ENCODE measurements at places on chromosomes 3 and 15.

- H3K4me1 ChIP-seq = peaks cover 27% of the 10 kb centered on the region
- H3K27me3 ChIP-seq = peaks cover 8% of the 10 kb centered on the region
- no peak for DNase-seq
These were observed 93.0 kb upstream of the LPP start for GRCh38 chr3:188060840-188061544.

DNA sequence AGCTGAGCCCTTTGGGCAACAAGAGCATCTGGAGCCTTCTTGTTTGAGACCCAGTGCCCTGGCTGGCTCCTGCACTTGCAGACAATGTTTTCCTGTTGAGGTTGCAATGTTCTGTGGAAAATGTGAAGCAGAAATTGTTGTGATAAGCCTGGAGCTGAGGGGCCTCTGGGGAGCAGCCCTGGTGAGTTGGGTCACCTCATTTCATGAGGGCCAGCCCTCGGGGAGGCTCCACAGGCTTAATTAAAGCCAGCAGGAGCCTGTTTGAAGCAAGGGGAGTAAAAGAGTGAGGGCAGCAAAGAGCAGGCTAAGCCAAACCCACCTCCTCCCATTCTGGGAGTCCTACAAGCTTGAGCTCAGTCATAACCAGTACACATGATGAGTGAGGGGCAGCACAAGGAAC is 154.3 kb downstream of the ALDH1A2 start:
- H3K36me3 ChIP-seq = no peaks in the 10 kb centered on the region
- H3K4me1 ChIP-seq = peaks cover 2% of the 10 kb centered on the region
- DNase-seq = no peak
- no peak overlapping the region for H3K4me3 ChIP-seq

DNA sequence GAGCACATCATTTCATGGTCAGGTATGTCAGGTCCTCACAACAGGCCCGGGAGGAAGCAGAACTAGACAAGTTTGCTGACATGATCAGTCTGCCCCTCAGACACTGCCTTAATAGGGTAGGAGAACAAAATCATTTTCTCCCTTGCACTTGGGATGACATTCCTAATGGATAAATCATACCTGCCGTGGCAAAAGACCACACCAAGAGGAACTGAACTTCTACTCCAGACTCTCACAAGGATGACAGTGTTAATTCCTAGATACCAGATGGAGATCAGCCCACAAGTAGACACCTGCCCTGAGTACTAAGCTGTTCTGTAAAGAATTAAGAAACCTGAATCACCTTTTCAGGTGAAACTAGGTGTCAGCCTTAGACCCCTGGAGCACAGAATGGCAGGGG is 19.5 kb downstream of the SIAH2 start:
- no peak overlapping the region for H3K4me3 ChIP-seq
- H3K36me3 ChIP-seq = peaks cover 6% of the 10 kb centered on the region
- H3K27ac ChIP-seq = no peak overlapping the region
- no peak for DNase-seq
- H3K27me3 ChIP-seq = no peaks in the 10 kb centered on the region
- peaks cover 14% of the 10 kb centered on the region for H3K4me1 ChIP-seq

- no peaks in the 10 kb centered on the region for H3K27me3 ChIP-seq
- no peak overlapping the region for H3K4me3 ChIP-seq
- no peak overlapping the region for H3K27ac ChIP-seq
- H3K36me3 ChIP-seq = no peaks in the 10 kb centered on the region
- no peak for DNase-seq
These were observed 1013.6 kb downstream of the ROBO1 start for GRCh38 chr3:78754066-78754743.

DNA sequence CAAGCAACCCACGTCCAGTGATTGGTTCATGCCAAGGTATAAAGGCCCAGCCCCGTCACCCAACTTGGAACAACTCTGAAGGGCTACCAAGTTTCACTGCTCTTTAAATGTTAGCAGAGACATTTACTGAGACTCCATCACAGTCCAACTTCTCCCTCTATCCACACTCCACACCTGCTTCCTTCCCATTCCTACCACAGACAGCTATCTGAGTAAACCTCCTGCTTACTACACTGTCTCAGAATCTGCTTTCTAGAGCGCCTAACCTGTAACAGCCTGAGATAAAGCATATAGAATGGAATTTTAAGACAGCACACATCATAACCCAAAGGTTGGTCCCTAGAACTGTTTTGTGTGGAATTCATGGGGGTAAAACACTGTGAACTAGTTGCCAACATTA is 106.5 kb downstream of the THRB start:
- no peak for DNase-seq
- no peak overlapping the region for H3K4me3 ChIP-seq
- no peaks in the 10 kb centered on the region for H3K36me3 ChIP-seq
- H3K27me3 ChIP-seq = peaks cover 6% of the 10 kb centered on the region
- peaks cover 11% of the 10 kb centered on the region for H3K4me1 ChIP-seq
- no peak overlapping the region for H3K27ac ChIP-seq

- no peaks in the 10 kb centered on the region for H3K27me3 ChIP-seq
- H3K36me3 ChIP-seq = peaks cover 26% of the 10 kb centered on the region
- peak overlapping the region; percentile 30 for H3K27ac ChIP-seq
- H3K4me3 ChIP-seq = no peak overlapping the region
- no peak for DNase-seq
These were observed 71.1 kb downstream of the SENP2 start for GRCh38 chr3:185657211-185657610.

GRCh38 chr3:77281721-77282120 is 241.8 kb downstream of the ROBO2 start:
- H3K36me3 ChIP-seq = peaks cover 4% of the 10 kb centered on the region
- H3K27ac ChIP-seq = no peak overlapping the region
- no peaks in the 10 kb centered on the region for H3K27me3 ChIP-seq
- H3K4me3 ChIP-seq = no peak overlapping the region
- no peak for DNase-seq

GRCh38 chr15:30063835-30064546 is 18.8 kb upstream of the GOLGA8J start:
- no peaks in the 10 kb centered on the region for H3K36me3 ChIP-seq
- no peaks in the 10 kb centered on the region for H3K27me3 ChIP-seq
- H3K27ac ChIP-seq = no peak overlapping the region
- H3K4me1 ChIP-seq = no peaks in the 10 kb centered on the region
- no peak for DNase-seq

- peaks cover 19% of the 10 kb centered on the region for H3K4me1 ChIP-seq
- peak overlapping the region; percentile 88 for H3K27ac ChIP-seq
- H3K4me3 ChIP-seq = no peak overlapping the region
- DNase-seq = no peak
These were observed 14.3 kb downstream of the TOMM70 start for GRCh38 chr3:100386437-100387074.

DNA sequence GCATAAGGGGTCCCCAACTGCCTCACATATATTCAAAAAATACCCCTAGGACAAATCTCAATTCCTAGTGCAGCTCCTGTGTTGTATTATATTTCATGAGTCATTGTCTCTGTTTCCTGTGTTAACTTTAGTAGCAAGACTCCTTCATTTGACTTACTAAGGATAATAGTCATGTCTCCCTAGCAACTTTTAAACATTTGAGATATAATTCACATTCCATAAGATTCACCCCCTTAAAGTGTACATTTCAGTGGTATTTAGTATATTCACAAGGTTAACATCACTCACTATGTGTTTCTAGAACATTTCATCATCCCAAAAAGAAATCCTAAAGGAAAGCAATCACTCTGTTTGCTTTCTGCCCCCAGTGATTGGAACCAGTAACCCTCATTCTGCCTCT is 121.3 kb upstream of the WNT7A start:
- peaks cover 9% of the 10 kb centered on the region for H3K4me1 ChIP-seq
- H3K27ac ChIP-seq = no peak overlapping the region
- no peak overlapping the region for H3K4me3 ChIP-seq
- H3K36me3 ChIP-seq = no peaks in the 10 kb centered on the region

- peaks cover 2% of the 10 kb centered on the region for H3K4me1 ChIP-seq
- no peak overlapping the region for H3K4me3 ChIP-seq
- DNase-seq = no peak
- no peak overlapping the region for H3K27ac ChIP-seq
- H3K36me3 ChIP-seq = no peaks in the 10 kb centered on the region
These were observed 378.1 kb downstream of the NSUN3 start for GRCh38 chr3:94440767-94441493.

DNA sequence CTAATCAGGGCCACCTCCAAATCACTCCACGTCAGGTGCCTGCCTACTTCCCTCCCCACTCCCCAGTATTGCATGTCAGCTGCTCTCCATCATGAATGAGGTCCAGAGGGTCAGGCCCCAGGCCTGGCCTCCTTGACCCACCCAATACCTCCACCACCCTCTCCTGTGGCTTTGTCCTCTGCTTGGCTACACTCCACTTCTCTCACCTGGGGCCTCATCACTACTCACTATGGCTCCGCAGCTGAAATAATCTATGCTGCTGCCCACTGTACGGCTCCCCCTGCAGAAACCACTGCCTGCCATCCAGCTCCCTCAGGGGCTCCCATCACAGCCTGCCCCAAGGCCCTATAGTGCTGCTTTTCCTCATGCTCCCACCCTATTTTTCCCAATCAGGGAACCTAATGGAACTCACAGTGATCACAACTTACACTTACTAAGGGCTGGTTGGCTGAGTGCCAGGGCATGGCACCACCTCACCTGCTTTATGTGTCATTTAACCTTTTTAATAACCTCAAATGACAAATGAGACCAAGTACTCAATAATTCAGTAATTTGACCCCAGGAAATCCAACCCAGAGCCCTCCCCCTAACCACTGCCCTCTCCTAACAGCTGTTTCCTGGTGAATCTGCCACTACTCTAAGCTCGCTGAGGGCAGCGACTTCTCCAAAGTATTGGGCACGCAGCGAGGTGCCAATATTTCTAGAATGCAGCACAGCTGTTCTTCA is 2.3 kb downstream of the GORASP1 start:
- H3K4me3 ChIP-seq = peak overlapping the region; percentile 38
- peaks cover 23% of the 10 kb centered on the region for H3K4me1 ChIP-seq
- DNase-seq = no peak
- H3K27ac ChIP-seq = no peak overlapping the region
- H3K27me3 ChIP-seq = no peaks in the 10 kb centered on the region
- H3K36me3 ChIP-seq = peaks cover 2% of the 10 kb centered on the region

DNA sequence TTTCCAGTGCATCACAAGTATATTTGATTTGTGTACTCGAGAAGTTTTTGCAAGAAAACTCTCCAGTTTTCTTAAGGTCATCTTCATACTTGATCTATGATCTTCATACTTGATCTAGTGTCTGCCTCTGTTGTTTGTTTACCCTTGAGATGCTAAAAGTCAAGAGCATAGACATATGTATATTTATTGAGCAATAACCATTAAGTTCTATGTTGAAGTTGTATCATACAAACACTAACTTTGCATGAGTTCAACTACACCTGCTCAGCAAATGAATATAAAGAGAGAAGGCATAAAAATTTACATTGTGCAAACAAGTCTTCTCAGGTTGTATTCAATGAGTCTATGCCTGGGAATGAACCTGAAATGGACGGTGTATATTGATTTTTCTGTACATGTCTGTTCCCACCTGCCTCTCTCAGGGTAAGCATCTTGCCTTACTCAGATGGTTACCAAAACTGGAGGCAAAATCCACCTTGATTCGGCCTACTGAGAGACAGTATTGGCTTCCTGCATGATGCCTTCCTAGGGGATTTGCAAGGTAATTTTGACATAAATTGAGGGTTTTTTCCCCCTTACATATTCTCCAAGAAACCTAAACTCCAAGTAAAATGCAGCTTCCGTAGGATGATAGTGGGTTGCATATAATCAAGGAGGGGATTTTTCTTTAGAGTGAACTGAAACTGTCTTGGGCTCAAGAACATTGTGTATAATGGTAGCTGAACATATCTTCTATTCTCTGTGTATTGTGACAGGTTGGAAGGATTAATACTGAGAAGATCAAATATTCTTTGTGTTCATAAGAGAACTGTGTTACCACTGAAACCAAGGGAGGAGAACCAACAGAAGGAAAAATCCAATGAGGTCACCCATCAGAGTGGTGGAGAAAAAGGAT is 110.4 kb downstream of the FILIP1L start:
- peaks cover 48% of the 10 kb centered on the region for H3K4me1 ChIP-seq
- H3K27ac ChIP-seq = peak overlapping the region; percentile 95
- H3K36me3 ChIP-seq = peaks cover 2% of the 10 kb centered on the region
- no peak for DNase-seq
- no peaks in the 10 kb centered on the region for H3K27me3 ChIP-seq
- no peak overlapping the region for H3K4me3 ChIP-seq

- no peak overlapping the region for H3K4me3 ChIP-seq
- DNase-seq = no peak
- H3K27ac ChIP-seq = peak overlapping the region; percentile 42
- H3K27me3 ChIP-seq = peaks cover 38% of the 10 kb centered on the region
- H3K36me3 ChIP-seq = no peaks in the 10 kb centered on the region
These were observed 125.4 kb upstream of the RAD18 start for GRCh38 chr3:9088441-9089353.

DNA sequence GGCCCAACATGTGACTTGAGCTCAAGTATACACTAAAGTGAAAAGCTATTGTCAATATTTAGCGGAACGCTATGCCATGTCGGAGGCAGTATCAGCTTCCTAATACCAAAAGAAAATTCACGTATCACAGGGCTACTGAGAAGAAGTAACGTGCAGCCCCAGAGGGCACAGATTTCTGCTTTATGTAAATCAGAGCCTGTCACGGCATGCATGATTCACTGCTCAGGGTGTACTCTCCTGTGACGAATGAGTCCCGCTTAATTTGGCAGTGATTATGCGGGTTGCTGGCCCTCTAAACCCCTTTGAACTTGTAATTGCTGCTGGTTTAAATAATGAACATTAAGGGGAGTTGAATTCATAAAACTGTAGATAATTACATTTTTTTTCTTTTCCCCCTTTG is 85.3 kb downstream of the MEIS2 start:
- no peak overlapping the region for H3K4me3 ChIP-seq
- H3K27ac ChIP-seq = peak overlapping the region; percentile 81
- peaks cover 50% of the 10 kb centered on the region for H3K4me1 ChIP-seq
- H3K36me3 ChIP-seq = peaks cover 9% of the 10 kb centered on the region
- no peak for DNase-seq
- no peaks in the 10 kb centered on the region for H3K27me3 ChIP-seq

DNA sequence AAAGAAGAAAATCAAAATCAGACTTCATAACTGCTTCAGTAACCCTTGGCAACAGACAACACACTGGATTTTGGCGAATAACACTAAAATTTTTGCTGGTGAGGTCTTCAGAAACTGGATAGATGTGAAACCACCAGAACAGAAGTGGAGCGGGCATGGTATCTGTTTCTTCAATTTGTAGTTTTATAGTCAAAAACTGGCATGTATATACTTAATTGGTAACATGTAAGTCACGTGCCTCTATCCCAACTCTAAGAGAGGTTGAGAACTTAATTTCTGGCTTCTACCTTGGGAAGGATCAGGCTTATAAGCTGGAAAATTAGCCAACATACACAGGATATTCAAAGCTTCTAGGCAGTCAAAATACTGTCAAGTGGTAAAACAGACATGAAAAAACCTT is 172.6 kb upstream of the CHL1 start:
- H3K4me1 ChIP-seq = peaks cover 5% of the 10 kb centered on the region
- H3K27me3 ChIP-seq = peaks cover 17% of the 10 kb centered on the region
- H3K27ac ChIP-seq = no peak overlapping the region
- DNase-seq = no peak

- H3K27me3 ChIP-seq = no peaks in the 10 kb centered on the region
- H3K4me3 ChIP-seq = no peak overlapping the region
- H3K4me1 ChIP-seq = no peaks in the 10 kb centered on the region
- no peak overlapping the region for H3K27ac ChIP-seq
- no peaks in the 10 kb centered on the region for H3K36me3 ChIP-seq
These were observed 231.9 kb upstream of the DPPA4 start for GRCh38 chr3:109569135-109569846.
